ENCODE measurements at places on chromosomes 3 and 15.

- DNase-seq: no peak
Observed at GRCh38 chr3:147400111-147400510, 6.2 kb downstream of the ZIC4 start.

DNA sequence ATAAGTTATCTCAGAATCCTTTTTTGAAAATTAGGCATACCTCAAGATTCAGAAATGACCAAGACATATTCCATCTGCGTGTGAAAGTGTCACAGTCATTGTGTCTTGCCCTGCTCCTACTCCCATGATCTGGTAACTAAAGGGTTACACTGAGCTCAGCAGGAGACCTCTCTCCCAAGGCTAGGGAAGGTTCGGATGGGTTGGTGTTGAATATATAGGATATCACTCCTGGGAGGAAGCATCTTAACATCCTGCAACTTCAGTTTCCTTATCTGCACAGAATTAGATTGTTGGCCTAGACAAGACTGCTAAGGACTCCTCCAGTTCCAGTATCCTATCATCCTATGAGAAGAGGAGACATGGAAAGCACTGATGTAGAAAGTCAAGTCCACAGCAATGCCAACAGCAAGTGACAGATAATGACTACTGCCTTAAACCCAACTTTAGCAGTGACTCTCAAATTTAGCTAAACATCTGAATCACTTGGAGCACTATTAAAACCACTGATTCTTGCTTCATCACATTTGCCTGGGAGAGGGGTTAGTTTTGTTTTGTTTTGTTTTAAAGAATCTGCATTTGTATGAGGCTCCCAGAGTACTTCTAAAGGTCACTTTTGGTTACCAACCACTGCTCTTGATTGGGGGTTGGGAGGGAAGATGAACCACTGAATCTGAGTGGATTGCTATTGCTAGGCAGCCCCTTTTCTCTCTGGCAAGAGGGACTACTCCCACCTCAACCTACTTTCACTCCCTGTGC lies 9.7 kb downstream of the ADAMTS9 start:
- no peak for DNase-seq

DNA sequence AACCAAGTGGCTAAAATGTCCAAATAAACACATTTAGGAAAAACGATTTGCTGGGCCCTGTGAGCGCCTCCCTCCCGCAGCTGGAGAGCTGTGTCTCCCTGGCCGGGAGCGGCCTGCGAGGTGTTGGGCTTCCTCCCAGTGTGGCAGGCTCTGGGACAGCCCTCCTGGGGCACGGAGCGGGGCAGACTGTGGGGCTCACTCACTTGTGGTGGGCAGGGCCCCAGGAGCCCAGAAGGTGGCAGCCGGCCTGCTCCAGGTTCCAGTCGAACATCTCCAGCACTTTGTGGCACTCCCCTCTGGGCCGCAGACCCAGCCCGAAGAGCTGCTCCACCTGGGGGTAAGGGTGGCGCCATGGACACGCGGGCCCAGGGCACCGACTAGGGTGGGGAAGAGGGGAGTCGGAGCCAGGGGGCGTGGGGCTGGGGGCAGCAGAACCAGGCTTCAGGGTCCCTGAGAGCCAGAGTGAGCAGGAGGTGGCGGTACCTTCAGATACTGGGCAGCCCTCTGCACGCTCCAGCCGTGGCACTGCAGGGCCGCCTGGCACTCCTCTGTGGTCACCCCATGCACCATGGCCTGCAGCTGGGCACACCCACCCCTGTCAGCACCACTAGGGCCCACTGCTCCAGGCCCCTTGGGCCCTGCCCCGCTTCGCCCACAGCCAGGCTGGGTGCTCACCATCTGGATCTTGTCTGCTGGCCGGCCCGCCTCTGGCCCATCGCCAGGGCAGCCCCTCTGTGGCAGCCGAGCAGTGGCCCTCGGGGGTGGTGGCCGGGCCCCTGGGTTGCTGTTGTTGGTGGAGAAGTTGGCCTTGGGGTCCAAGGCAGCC lies 41.5 kb downstream of the TNK2 start:
- no peak for DNase-seq

DNA sequence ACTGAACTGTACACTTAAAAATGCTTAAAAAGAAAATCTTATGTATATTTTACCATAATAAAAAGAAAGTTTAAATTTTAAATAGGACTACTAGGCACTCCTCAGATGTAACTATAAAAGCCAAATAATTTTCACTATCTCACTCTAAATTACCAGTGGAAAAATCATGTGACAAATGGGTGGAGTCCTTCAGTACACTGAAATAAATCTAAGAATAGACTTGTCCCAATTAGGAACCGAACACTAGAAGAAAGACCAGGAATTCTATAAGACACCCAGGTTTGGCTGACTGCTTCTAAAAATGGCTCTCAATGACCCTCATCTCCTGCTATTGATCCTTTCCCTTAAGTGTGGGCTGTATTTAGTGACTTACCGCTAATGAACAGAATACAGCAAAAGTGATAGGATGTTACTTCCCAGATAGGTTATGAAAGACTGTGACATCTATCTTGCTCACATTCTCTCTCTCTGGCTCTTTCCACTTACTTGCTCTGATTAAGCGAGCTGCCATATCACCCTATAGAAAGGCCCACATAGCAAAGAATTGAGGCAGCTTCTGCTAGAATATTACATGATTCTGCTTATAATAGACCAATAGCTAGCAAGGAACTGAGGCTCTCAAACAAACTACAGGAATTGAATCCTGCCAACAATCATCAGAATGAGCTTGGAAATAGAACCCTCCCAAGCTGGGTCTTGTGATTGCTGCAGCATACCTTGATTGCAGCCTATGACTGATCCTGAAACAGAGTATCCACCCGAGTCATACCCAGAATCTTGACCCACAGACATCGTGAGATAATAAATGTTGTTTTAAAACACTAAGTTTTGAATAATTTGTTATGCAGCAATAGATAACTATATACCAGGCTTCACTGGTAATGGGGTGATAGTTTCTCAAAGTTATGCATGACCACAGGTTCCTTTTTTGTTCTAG lies 16.9 kb downstream of the TTBK2 start:
- no peak for DNase-seq

DNA sequence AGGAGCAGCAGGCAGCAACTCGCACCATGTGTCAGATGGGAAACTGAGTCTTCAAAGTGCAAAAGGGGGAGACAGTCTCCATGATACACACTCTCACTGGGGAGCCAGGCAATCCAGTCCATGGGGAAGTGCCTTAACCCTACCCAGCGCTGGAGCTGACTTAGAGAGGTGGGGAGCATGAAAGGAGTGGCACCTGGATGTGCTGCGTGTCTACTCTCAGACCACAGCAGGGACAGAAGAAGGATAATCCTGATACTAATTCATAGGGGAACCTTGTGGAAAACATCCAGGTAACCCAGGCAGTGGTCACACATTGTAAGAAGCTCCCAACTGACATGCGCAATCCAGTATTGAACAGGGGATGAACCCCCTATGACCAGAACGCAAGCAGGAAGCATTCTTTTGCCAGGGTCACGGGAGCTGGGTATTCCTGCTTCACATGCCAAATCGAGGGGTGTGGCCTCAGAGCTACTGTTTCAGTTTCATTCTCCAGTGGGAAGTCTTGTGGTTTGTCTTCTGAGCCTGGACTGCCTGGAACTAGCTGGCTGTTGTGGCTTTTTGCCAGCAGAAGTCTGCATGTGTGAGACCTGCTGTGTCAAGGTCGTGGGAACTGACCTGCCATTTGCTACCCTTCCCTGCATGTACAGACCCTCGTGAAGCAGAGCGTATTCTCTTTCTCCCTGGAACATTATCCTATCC lies 367.6 kb upstream of the NDN start:
- DNase-seq: no peak

DNA sequence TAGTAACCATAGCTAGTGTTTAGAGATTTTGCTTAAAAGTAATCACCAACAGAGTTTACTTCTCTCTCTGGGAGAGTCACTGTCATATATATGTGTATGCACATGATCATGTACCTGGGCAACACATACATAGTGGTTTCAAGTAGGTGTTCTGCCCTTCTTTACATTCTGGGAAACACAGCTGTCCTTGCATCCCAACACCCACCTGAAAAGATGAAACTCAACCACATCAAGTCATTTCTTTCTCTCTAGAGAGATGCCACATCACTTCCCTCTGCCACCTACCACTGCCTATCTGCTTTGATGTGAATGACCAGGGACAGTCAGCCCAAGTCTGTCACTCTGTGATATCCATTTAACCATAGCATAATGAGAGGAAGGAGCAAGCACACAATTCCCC lies 155.8 kb upstream of the GADL1 start:
- no peak for DNase-seq

GRCh38 chr3:133466531-133467386 lies 66.9 kb downstream of the BFSP2 start:
- no peak for DNase-seq

DNA sequence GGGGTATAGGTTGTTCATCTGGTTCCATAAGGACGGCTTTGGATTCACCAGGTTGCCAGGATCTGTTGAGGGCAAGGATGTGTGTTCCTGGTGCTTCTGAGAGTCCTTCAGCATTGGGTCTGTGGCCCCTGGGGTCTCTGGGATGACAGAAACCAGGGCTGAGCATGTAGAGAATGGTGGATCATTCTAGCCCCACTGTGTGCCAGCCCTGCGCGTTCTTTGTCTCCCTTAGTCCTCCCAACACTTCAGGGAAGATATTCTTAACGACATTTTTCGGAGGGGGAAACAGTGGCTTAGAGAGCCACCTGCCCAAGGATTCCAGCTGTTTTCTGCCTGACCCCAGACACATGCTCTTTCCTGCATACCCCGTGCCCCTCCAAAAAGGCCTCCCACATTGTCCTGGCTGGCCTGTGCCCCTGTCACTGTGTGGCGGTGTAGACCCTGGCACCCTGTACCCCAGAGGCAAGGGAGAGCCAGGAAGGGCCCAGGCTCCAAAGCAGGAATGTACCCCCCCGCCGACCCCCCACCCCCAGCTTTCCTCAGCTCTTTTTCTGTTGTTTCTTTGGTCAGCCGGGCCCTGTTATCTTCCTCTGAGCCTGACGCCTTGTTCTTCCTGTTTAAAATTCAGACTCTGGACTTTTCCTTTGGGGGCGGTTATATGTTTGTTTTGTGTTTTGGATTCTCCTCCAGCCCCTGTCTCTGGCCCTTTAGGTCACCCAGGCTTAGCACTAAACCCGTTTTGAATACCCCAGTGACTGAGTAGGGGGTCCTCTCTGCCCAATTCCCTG lies 57.8 kb upstream of the SMAD6 start:
- no peak for DNase-seq

DNA sequence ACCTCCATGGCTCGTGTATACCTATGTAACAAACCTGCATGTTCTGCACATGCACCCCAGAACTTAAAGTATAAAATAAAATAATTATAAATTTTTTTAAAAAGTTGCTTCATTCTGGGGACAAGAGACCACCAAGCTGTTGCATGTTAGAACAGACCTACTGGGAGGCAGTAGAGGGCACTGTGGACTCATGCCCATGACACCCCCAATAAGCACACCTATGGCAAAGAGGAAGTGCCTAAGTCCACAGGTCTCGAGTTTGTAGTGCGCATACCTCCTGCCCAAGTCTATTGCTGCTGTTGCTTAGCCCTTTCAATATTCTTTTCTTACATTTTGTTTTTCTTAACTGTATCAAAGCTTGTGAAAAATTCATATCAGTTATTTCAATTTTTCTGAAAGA lies 267.9 kb upstream of the THBS1 start:
- DNase-seq: peak; percentile 12

DNA sequence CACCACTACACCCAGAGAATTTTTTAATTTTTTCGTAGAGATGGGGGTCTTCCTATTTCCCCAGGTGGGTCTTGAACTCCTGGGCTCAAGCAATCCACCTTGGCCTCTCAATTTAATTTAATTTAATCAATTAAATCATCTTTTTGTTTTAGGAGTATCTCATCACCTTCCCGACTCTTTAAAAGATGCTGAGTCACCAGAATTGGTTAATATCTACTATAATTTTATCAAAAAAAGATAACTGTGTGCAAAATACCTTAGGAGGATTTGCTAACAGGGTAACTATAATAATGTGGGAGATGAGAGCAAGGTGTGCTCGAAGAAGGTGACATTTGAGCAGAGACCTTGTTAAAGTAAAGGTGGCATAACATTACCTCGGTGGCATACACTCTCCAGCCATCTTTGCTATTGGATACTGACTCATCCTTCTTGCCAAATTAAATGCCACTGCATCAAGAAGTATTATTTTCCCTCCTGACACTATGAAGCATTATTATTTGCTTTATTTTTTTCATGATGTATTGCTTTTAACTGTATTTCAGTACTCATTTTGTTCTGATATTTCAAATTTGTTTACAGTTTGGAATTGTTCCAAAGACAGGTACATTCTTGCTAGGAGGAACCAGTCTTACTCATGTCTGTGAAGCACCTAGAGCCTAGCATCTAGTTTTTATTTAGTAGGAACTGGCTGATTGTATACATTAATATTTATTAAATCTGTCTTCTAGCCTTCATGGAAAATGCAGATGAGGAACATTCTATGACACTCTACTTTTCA lies 200.7 kb downstream of the MBNL1 start:
- no peak for DNase-seq

- no peak for DNase-seq
Observed at GRCh38 chr3:7388026-7388425, 527.1 kb downstream of the GRM7 start.

- peak; percentile 51 for DNase-seq
Observed at GRCh38 chr3:170815340-170815739, 54.7 kb downstream of the RPL22L1 start.

- DNase-seq: no peak
Observed at GRCh38 chr15:69955240-69955894, 142.3 kb downstream of the TLE3 start.

- DNase-seq: no peak
Observed at GRCh38 chr15:75661100-75661755, 13.5 kb downstream of the SNX33 start.

- DNase-seq: peak; percentile 97
Observed at GRCh38 chr3:177724020-177724638, 526.8 kb upstream of the TBL1XR1 start.

DNA sequence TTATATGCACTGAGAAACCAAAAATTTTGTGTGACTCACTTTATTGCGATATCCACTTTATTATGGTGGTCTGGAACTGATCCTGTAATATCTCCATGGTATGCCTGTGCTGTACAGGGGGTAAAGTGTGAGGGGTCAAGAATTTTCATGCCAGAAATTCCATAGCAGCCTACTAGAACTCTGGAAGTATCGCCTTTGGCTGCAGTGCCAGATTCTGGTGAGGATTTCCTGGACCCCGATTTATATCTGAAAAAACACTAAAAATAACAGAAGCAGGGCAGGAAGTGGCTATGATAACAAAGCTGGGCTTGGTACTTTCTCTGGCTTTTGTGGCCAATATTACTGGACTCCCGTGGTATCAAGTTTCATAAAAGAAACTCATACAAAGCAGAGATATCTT lies 36.4 kb downstream of the CCDC80 start:
- no peak for DNase-seq

- DNase-seq: no peak
Observed at GRCh38 chr3:191342006-191342405, 11.7 kb upstream of the UTS2B start.
